ENCODE measurements at places on chromosomes 6 and 20.

DNA sequence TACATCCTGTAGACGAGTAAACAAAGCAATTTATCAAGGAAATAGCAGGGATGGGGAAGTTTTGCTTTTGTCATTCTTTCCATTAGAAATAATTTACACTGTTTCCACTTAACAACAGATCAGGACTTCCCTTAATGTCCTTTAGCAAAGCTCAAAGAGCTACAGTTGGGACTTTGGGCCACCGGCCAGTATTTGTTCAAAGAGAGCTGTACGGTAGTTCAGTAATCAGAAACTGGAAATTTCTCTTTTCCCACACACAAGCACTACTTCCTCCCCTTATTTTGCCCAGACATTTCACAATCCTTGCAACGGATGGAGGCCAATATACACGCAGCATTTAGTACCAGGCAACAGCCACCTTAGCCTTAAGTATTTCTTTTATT, 12.1 kb upstream of the HINT3 start:
- DNase-seq: peak; percentile 83

DNA sequence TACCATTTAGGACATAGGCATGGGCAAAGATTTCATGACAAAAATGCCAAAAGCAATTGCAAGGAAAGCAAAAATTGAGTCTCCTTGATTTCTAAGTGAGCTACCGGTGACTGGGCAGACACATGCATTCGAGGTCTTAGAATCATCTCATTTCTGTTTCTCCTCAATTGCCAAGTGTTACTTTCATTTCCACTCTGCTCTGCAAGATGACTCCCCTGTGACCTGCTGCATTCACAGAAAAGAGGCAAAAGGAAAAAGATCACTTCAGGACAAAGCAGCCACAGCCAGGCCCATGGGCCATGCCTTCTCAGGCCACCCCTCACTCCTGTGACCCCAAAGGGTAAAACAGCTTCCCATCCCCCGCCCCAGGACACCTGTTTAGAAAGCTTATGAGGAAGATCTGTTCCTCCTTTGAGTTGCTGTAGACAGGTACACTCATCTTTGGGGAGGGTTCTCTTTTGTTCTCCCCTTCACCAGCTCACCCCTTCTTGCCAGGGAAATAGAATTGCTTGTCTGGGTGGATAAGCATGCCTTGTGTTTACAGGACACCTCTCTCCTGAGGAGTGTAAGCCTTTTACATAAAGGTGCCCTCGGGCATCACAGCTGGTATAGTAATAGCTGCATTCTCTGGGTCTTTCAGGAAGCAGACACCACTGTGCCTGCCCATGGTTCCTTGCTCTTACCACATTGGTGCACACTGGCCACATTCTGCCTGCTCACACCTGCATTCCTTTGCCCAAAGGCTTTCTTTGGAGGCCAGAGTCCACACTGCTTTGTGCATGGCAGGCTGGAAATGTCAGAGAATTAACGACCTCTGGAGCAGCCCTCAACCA, 105.0 kb downstream of the SLC24A3 start:
- no peak for DNase-seq

DNA sequence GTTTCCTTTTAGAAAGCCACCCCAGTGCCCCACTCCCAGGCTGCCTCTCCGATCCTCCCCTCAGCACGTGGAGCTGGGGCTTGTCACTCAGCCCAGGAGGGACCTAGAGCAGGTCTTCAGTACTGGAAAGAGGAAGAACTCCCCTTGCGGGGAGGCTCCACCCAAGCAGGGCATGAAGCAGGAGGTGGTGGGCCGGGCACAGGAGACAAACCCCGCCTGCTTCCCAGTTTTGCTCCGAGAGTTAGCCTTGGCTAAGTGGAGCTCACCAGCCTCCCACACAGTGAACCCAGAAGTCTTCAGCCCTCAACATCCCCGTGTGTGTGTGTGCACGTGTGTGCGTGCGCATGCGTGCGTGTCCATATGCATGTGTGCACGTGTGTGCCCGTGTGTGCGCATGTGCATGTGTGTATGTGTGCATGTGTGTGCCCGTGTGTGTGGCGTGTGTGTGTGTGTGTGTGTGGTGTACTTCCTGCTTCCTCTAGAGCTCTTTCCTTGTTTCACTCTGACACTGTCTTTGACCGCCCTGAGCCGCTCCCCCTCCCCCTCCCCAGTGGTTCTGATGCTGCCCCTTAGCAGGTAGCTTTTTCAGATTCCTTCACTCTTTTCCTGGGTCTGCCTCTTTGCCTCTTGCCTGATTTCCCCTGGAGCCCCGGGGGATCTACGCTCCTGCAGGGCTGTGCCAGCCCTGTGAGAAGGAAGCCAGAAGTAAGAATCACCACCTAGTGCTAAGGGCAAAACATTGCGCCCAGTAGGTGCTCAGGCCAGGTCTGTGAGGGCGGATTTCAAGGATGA, 239.8 kb downstream of the CDC5L start:
- DNase-seq: peak; percentile 80

DNA sequence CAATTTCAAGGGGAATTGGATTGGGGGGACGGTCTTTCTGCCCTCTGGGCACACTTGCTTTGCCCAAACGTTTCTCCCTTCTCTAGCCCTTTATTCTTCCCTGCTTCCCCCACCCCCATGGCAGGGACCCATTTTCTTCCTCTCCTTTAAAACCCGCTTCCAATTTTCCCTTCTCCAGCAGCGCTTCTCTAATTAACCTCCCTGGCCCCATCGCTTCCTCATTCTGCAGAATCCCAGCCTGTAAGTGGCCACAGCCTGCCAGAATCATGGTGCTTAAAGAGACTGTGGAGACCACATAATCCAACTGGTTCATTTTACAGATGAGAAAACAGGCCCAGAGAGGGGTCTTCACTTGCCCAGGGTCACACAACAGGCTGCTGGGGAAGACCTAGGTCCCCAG, 61.4 kb downstream of the CPNE5 start:
- no peak for DNase-seq

GRCh38 chr6:157830354-157831017, 7.4 kb downstream of the SNX9 start:
- no peak for DNase-seq

GRCh38 chr6:12637960-12638641, 78.5 kb upstream of the PHACTR1 start:
- peak; percentile 61 for DNase-seq

- no peak for DNase-seq
Measured at GRCh38 chr6:40582892-40583291, 4.3 kb downstream of the LRFN2 start.

GRCh38 chr6:109705258-109705657, 14.2 kb downstream of the FIG4 start:
- DNase-seq: peak; percentile 78

DNA sequence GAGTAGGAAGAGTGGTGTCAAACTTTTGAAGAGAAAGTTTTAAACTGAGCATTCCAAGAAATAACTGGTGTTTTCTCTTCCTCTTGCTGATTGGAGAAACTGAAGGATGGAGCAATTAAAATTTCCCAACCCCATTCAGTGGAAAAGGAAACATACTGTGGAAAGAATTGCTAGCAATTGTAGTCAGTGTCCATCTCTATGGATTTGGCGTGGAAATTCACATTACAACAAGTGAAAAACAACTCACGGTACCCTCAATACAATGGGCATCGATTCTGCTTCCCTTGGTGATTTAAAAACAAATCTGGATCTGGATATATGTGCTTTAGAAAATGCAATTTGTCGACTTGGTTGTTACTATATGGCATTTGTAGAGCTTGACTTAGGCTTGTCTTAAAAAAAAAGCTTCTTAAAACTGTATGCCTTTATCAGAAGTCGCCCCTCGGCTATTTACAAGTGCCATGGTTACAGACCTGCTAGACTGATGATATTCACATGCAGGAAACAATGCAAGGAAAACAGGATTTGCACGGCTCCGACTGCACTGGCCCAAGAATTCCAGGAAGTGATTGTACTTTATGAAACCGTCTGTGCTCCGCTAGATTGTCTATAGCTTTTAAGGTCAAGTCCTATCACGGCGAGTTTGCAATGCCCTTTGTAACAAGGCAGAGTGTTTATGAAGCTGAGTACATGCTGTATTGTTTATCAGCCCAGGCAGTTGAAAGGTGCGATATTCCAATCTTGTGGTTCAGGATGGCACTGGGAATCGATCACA, 131.7 kb upstream of the PHACTR1 start:
- DNase-seq: no peak

DNA sequence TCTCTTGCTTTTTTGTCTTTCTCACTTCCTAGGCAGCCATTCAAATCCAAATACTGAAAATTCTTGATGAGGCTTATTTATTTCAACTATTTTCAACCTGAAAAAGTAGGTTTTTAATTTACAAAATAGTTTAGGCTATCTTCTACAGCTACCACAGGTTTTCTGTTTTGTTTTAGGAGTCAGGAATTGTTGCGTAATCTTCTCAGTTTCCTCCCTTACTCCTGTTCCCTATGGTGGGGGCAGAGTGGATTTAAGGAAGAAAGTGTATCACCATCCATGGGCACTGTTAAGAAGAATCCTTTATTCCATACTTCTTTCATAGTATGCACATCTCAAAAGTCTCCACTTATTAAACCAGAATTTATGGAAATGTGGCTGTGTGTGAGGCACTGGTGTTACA, 182.4 kb downstream of the KHDC1L start:
- DNase-seq: no peak

GRCh38 chr6:43992783-43993644, 134.2 kb downstream of the MRPL14 start:
- no peak for DNase-seq

DNA sequence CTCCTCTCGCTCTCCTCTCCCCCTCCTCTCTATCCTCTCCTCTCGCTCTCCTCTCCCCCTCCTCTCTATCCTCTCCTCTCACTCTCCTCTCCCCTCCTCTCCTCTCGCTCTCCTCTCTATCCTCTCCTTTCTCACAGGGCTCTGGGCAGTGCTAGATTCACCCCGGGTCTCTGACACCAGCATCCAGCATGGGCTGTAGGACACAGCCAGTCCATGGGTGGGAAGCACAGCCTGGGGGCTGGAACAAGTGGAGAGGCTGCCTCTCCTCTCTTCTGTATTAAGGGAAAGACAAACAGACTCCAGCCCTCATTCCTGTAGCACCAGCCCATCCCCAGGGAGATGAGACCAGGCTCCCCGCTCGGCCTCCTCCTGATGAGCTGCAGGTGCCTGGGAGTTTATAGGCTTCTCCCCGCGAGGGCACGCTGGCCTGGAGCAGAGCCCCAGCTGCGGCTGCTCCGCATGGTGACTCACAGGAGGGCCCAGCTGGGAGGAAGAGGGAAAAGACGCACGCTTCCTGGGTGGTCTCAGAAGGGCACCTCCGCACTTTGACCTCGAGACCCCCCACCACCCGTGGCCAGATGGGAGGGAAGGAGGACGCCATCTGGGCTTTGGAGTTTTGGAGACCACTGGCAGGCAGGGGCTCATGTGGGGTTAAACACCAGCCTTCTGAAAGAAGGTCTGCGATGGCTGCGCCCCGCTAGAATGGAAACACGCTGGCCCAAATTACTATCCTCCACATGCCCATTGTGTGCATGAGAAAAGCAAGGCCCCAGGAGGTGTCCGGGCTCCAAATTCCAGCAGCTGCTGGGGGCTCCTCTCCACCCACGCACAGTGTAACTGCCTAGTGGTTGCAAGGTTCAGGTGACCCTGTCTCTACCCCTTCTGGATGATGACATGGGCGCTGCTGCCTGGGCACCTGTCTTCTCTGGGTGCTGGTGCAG, 68.0 kb downstream of the BMP7 start:
- DNase-seq: no peak

DNA sequence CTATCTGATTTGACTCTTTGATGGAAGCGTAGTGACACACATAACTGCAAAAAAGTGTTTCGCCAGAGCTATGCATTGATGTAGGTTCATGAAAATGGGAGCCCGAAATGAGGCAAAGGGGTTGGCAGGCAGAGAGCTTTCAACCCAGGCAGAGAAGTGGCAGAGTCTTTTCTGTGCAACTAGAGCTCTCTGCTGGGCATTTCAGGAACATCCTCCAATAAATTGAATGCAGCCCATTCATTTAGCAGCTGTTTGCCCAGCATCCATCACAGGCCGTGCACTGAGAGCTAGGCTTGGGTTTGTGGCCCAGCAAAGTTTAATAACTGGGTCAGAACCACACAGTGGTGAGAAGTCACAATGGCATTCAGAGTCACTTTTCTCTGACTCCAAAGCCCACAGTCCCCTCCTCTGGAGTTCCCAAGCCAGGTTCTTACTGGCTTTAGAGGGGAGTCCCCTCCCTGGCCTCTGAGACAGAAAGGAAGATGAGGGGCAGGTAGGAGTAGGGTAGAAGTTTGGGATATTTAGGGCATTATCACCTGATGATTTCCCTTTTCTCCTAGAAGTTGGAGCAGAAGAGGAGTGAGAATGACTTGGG, 31.8 kb upstream of the ELMO2 start:
- DNase-seq: no peak

- no peak for DNase-seq
Measured at GRCh38 chr20:17896193-17896723, 72.3 kb downstream of the SNX5 start.

- peak; percentile 65 for DNase-seq
Measured at GRCh38 chr20:57397693-57398108, 6.5 kb downstream of the RBM38 start.

DNA sequence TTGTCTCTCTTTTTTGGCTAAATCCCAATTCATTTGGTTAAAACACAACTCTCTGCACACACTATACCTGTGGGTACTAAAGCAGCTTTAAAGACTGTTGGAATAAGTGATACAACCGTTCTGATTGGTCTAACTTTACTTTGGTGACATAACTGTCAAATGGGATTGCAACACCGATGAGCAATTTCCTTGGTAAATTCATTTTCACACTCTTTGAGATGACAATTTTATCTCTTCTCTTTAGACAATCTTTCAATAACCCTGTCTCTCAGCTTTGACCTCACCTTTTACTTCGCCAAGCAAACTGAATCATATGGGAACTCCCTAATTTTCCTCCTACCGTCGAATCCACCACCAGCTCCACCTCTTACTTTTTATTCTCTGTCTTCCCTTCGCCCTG, 60.8 kb downstream of the ECT2L start:
- no peak for DNase-seq

DNA sequence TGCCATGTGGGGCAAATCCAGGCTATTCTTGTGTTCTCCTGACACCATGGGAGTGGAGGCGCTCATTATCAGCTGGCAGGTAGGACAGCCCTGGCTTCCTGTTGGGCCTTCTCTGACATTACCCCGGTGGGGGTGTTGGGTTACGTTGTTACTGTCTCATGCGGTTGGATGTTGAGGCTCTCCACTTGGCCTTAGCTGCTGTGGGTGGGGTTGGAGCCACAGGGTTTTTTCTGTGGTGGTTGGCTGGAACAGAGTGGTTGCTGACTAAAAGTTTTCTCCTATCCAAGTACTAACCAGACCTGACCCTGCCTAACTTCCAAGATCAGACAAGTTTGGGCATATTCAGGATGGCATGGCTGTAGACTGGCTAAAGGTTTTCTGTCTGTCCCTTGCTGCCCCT, 20.2 kb downstream of the RIPK1 start:
- no peak for DNase-seq

- no peak for DNase-seq
Measured at GRCh38 chr6:109073344-109074132, 21.1 kb downstream of the SESN1 start.

DNA sequence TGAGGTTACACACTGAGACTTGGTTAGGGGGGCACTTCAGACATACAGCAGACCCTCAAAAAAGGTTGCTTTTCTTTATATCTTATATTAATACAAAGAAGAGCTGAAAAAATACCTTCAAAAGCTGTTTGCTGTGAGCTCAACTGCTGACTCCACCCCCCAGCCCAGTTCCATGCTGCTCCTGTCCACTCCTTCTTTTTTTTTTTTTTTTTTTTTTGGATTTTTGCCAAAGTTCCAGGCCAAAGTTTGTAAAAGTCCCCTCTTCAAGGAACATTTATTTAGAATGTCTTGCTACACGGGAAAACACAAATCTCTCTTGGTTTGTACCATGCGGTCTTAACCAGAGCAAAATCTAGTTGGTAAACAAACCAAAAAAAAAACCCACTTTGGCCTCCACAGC, 85.3 kb upstream of the AKAP12 start:
- DNase-seq: no peak
